DMS153 (cell line): ENCODE measurements at places on chromosomes 3 and 15.

DNA sequence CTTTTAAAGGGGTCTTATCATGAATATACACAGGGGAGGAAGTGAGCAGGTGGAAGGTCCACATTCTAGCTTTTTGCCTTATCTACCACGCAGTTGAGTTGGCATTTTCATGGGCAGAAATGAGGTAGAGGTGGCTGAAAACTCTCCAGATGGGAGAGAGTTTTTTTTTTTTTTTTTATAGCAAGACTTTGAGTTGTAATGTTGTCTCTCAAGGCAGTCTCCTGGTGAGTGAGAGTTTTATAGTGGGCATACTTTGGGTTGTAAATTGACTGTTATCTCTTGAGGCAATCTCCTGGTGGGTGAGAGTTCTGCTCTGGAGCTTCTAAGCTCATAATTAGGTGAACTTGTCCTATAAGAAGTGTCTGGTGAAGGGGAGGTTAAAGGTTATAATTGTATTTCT, 191.7 kb upstream of the NAALADL2 start:
- DNase-seq, result no peak

DNA sequence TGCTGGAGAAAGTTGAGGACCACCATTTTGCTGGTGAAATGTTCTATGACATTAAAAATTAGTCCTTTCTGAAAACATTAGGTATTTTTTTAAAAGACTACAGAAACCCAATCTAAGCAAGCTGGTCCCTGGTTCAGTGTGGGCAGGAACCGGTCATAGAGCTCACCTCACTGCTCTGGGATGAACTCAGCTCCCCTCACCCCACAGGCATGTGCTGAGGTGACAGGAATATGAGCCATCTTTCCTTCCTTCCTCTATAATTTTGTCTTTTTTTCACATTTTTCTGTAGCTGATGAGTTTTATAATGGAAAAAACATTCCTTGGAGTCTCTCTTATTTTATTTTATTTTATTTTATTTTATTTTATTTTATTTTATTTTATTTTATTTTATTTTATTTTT, 8.2 kb upstream of the LRRC15 start:
- no peak for DNase-seq

GRCh38 chr3:10389995-10390394, 69.1 kb upstream of the SEC13 start:
- no peak for DNase-seq

DNA sequence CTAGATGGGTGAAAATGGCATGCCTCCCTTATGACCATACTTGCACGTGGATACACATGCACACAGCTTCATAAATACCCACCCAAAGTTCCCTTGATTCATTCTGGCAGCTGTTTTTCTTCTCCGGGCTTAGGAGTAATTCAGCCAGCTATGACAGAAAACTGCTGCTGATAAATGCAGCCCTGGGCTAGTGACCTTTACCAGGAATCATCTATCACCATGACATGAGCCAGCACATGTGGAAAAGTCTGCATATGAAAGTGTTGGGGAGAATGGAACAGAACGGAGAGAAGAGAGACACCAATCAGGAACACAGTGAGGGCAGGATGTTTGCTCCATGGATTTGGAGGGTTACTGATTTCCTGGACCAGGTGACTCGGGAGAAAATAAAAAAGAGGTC, 706.3 kb downstream of the PDCD6IP start:
- no peak for DNase-seq

DNA sequence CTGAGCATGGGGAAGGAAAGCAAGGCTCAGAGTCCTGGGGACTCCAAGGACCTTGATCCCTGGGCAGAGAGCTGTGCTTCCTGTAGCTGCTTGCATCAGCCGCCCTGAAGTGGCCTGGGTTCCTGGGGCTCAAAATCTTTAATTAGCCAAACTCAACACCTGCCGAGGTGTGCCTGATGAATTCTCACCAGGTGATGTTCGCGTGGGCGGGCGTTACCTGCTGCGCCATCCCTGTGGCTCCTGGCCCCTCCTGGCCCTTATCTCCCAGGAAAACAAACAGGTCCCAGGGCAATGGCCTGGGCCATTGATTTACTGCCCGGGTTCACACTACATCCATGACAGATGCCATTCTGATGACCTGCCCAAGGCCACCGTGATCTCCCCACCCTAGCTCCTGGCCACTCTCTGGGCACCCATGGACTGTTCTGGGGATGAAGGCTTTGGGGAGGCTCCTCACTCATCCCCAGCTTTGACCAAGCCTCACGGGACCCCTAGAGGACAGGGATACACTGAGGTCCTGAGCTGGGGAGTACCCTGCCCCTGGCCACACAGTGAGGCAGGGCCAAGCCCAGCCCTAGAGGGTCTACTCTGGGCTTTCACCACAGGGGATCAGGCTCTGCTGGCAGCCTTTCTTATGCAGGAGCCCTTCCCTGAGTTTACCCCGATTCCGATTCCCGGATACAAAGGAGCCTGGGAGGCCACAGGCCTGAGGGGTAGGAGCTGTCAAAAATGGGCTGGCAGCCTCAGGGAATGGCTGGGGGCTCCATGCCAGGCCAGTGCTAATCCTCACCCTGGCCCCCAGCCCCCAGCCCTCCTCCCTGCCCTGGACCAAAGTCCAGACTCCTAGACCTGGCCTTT, 5.7 kb downstream of the SLC38A3 start:
- DNase-seq, result no peak

DNA sequence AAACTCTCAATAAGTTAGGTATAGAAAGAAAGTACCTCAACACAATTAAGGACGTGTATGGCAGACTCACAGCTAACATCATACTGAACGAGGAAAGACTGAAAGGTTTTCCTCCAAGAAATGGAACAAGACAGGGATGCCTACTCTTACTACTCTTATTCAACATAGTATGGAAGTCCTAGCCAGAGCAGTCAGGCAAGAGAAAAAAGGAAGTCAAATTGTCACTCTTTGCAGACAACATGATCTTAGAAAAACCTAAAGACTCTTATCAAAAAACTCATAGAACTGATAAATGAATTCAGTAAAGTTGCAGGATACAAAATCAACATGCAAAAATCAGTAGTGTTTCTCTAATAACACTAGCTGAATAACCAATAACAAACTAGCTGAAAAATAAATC, 96.0 kb downstream of the C3orf70 start:
- no peak for DNase-seq

DNA sequence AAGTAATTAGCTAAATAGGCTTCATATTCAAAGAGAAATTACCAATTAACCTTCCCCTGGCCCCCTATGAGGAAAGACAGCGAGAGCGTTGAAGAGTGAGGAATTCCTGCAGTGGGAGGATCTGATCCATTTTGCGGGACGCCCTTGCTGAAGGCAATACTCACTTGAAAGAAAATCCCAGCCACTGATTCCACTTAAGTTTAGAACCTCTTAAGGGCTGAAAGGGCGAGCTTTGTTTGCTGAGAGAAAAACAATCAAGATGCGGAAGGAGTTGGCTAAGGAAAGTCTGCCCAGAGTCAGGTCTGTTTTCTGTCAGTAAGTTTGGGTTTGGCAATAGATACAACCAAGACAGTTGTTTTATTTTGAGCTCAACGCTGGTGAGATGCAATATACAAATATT, 102.8 kb upstream of the GBE1 start:
- no peak for DNase-seq

GRCh38 chr15:43056696-43057095, 49.1 kb downstream of the UBR1 start:
- DNase-seq, result no peak

DNA sequence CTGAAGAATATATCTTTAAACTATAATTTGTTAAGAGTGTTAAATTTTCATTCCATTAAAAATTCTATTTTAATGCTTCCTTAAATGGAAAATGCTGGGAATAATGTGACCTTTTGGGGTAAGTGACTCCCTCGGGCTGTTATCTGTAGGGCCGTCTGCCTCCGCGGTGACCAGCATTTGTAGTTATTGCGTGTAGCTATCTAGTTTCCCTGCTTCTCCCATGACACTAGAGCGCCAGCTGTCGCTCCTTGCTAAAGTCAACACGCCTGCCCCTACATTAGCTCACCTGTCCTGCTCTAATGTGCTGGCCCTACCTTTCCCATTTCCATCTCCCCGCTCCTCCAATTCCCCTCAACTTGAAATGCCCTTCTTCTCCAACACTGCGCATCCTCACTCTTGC, 12.4 kb upstream of the CHRM5 start:
- DNase-seq, result peak; percentile 72

- DNase-seq, result no peak
These were observed 108.9 kb downstream of the FNDC3B start for GRCh38 chr3:172148241-172148640.

DNA sequence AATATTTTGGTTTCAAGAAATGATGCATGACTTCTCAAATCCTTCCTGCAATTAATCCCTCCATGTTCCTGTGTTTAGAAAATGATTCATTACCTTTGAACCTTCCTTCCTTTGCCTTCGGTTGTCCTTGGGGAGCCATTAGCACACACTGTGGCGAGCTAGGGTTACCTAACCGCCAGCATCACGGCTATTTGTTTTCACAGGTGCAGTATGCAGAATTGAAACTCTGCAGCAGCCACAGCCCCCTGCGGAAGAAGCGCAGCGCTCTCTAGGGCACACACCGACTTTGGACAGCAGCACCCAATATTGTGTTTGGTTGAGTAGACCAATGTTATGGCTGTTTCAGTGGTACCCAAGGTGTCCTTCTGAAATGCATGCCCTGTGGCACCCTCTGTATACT, 247.4 kb downstream of the MCTP2 start:
- DNase-seq, result peak; percentile 56

DNA sequence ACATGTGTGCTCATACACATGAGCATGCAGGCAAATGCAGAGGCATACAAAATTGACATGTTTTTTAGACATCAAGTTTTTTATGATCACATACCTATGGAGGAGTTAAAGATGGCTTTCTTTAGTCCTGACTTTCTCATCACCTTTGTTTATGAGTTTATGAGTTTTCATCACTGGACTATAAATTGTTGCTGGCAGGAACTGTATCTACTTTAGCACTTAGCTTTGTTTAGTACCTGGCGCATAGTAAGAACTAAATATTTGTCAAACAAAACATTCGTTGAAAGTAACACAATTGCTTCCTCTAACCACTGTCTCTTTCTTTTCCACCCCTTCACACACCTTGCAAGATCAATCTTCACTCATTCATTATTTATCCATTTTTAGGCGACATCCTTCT, 182.6 kb downstream of the SUCNR1 start:
- no peak for DNase-seq

- no peak for DNase-seq
These were observed 250.9 kb downstream of the MAGI1 start for GRCh38 chr3:65787827-65788226.

DNA sequence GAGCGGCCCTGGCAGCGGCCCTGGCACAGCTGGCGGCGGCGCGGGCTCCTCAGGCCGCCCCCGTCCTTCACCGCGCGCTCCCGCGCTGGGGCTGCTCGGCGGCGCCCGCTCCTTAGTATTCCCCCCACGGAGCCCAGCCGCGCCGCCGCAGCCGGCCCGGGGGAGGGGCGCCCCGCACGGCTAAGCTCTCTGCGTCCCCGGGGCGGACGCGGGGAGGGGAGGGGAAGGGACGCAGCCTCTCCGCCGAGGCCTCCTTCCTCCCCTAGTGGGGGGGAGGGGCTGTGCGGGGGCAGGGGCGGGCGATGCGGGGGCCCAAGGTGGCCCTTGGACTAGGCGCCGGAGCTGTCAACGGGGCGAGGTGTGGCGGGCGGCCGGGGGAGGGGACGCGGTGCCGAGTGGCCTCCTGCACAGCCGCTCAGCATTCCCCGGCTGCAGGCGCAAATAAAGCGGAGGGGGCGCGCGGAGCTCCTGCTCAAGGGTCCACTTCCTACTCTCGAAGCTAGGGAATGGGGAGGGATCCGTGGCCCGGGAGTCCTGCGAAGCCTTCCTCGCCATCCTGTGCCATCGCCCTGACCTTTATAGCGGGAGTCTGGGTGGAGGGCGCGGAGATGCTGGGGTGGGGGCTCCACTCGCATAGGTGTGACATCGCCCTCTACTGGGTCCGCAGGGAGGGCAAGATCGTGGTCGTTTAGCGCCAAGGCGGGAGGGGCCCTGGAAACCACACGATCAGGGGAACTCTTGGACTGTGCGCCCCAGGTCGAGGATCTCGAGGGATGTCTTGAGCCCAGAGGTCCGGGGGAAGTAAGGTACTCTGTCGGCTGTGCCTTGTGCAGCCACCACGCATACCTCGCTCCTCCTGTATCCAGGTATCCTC, 22.2 kb downstream of the EPHB3 start:
- no peak for DNase-seq

DNA sequence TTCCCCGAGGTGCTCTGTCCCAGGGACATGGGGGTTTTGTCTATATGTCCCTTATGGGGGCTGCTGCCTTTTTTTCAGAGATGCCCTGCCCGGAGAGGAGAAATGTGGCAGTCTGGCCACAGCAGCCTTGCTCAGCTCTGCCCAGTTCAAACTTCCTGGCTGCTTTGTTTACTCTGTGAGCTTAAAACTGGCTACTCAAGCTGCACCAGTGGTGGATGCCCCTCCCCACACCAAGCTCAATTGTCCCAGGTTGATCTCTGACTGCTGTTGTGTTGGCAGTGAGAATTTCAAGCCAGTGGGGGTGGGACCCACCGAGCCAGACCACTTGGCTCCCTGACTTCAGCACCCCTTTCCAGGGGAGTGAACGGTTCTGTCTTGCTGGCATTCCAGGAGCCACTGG, 188.9 kb downstream of the STXBP5L start:
- no peak for DNase-seq

GRCh38 chr3:9552252-9552999, 1.2 kb downstream of the LHFPL4 start:
- no peak for DNase-seq

DNA sequence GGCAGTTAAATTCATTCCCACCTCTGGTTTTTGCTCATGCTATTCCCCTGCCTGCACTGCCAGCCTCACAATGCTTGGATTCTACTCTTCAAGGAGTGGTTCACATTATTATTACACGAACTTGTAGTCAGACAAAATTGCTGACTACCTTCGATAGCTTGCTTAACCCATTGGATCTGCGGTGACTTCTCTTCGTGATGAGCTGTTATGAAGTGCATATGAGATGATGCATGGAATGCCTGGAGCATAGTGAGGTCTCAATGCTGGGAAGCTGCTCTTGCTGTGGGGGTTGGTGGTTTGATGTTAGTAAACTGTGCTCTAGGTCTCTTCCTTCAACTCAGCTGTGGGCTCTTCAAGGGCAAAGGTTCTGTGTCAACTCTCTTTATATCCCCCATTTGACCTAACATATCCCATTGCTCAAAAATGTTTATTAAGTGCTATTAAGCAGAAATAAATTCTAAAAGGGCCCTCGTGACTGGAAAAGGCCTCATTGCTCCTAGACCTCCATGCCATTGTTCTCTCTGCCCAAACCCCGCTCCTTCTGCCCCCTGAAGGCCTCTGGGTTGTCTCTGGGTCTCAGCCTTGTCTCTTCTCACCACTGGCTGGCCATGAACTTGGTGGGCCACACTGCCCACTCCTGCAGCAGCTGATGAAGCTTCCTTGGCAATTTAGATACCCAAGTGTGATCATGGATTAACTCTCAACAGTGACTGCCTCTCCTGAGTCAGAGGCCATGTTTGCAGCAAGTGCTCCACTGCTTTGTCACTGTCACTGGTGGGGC, 4.5 kb upstream of the SLCO2A1 start:
- DNase-seq, result no peak
